ENCODE measurements at places on chromosomes 4 and X.

- DNase-seq, result no peak
Measured at GRCh38 chr4:182627996-182628395, 289.2 kb downstream of the DCTD start.

DNA sequence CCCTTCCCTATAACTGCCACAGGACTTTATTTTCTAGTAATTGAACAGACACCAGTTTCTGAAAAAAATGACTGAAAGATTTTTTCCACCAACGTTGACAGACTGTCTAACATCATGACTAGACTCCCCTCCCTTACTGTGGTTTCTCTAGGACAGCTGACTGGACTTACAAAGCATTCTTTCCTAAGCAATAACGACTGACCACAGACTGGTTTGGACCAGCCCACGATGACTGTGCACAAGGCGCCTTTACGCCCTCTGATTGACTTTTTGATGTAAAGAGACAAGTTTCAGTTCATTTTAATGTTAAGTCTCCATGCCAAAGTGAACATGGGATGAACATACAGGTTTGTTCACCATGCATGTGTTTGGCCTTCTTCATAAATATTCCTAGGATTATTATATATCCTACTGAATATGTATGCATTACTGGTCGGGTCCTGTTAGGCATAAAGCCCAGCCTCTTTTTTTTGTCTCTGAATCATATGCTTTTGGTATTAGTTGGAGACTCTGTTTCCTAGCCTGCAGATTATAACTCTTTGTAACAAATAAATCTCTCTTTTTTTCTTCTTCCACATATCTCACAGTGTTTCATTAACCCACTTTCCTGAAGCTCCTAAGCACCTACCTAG lies 50.5 kb upstream of the UGT2B4 start:
- no peak for DNase-seq

- peak; percentile 75 for DNase-seq
Measured at GRCh38 chrX:40127052-40127451, 29.3 kb upstream of the BCOR start.

- peak; percentile 25 for DNase-seq
Measured at GRCh38 chr4:135408109-135408508, 1206.5 kb upstream of the PABPC4L start.

DNA sequence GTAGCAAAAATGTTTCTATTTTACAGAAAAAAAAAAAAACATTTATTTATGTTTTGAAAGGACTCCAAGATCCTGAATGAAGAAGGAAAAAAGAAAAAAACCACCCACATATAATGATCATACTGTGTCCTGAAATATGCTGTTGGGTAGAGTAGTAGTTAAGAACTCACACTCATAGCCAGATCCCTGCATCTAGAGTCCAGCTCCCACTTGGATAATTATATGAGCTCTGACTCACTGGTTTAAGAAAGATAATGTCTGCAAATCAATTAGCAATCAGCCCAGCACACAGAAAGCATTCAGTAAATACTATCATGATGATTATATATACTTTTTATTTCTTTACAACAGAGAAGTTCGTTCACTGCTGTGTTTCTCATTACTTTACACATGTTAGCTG lies 46.7 kb upstream of the MXRA5 start:
- DNase-seq, result no peak

- DNase-seq, result no peak
Measured at GRCh38 chr4:99099311-99099710, 10.7 kb upstream of the ADH5 start.

DNA sequence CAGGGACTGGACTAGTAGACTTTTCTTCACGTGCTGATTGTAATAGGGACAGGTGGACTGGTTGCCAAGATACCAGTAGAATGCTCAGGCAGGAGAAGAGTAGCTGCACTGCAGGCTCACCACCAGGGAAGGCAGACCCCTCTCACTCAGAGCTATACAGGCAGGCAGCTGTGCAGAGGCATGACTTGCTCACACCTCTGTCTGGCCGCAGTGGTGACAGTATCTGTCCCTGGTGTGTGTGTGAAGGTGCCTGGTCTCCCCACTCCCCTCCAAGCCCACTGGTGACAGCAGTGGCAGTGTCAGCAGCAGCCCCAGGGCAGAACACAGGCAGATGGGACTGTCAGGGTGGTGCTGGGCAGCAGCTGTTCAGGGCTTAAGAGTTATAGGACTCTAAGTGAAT lies 140.7 kb downstream of the RPS6KA6 start:
- DNase-seq, result no peak

DNA sequence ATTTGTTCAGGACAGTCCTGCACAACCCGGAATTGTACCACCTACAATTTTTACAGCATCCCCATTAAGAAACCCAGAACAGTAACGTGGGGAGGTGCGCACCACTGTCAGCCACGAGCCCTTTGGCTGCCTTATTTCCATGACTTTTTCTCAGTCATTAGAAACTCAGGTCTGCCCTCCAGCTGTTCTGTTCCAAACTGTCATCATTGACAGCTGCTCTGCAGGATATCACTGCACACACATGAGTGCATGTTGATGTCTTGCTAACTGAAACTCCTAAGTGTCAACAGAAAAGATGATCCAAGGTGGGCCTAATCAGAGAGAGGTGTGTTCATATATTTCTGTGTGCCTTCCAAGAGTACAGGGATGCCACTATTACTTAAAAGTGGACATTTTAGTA lies 123.4 kb downstream of the PARM1 start:
- DNase-seq, result no peak

DNA sequence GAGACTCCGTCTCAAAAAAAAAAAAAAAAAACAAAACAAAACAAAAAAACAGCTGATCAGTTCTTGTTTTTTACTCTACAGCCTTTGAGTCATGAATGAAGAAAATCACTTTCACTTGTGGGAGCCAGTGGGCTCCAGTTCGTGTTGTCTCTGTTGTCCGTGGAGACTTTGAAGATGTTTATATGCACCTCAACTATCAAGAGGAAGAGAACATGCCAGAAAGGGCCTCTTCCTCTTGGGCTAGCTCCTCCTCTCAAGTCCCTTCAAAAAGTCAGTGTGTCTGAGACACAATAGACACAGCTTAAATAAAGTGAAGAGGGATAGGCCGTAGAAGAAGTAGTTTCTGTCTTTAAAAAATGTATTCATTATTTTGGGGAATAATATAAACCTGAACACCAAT lies 182.7 kb downstream of the KDR start:
- peak; percentile 84 for DNase-seq

DNA sequence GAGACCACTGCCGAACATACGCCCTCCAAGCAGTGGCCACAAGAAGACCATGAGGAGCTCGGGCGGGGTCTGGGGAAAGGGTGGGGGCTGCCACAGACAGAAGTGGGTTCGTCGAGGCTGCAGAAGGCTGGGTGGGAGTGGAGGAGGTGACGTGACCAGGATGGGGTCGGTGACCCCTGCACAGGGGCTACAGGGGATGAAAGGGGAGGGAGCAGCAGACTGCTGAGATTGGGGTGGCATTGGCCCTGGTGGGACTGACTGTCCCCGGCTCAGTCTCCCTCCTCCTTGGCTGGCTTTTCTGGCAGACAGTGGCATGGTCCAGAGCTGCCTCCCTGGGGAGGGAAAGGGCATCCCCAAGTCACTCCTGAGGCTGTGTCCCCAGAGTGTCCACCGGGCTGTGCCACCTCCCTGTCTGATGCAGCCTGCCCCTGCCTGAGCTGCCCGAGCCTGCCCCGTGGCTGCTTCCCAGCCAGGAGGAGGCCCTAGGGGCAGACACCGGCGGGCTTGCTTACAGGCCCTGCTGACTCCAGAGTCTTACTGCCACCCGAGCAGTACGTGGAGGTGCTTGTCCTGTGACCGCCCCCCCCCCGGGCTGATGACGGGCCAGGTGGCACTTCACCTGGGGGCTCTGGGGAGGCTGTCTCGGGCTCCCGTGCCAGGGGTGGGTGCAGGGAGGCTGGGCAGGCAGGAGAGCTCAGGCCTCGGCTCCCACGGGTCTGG lies 7.2 kb downstream of the SH3BP2 start:
- no peak for DNase-seq

GRCh38 chr4:21768349-21769310 lies 179.9 kb downstream of the KCNIP4 start:
- peak; percentile 74 for DNase-seq

- no peak for DNase-seq
Measured at GRCh38 chrX:128816919-128817318, 706.4 kb downstream of the SMARCA1 start.

DNA sequence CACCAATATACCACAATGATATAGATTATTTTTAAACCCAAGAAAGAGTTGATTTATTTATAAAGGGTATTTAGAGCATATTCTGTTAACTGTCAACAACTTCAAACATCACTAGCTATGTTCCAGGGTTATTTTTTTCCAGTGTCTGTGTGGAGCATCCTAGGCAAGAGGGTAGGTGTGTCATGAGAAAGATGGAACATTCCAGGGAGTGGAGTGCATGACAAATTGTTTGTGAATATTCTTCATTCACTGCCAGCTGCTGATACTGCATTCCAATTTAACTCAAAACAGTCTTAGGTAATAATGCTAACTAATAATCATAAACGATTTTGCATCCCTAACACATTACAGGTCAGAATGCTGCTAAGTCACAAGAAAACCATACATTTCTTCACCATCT lies 148.7 kb upstream of the RASGEF1B start:
- DNase-seq, result no peak

DNA sequence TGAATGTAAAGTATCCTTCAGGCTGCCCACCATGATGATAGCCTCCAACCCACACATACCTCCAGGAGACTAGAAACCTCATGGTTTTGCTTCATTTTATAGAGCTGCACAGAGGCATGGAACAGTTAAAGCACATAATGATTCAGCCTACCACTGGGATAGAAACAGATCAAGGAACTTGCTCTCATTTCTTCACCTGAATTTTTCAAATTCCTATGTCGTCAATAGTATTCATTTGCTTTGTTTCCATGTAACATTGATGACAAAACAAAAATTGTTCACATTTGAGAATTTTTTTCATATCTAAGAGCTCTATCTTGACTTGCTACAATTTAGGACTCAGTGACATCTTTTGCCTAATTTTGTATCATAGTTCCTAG lies 51.5 kb upstream of the ATOH1 start:
- no peak for DNase-seq

- DNase-seq, result no peak
Measured at GRCh38 chrX:19677121-19677520, 161.8 kb upstream of the MAP3K15 start.

GRCh38 chrX:123475068-123475724 lies 257.7 kb downstream of the THOC2 start:
- DNase-seq, result no peak

DNA sequence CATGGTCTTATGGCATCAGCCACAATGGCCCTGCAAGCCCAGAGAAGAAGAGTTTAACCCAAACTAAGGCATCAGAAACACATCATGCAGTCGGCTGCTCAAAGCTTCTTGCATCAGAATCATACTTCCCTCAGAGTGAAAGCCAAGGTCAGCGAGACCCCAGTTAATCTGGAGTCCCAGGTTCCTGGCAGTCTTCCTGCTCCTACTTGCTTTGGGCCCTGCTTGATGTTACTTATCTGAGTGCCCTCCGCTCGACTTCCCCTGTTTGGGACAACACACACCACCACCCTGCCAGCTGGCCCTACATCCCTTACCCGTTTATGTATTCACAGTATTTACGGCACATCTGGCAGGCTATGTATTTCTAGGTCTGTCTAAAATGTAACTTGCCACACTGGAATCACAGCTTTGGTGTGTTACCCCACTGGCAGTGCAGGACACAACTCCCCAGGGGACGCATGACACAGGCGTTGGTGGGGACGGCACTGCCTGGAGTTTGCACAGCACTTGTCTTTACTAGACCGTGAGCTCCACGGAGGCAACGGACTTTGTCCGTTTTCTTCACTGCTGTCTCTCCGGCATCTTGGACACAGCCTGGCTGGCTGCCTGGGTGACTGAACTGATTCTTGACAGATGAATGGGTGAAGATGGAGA lies 22.8 kb downstream of the CRMP1 start:
- DNase-seq, result no peak

- DNase-seq, result no peak
Measured at GRCh38 chrX:150358651-150359050, 4.5 kb upstream of the MAMLD1 start.

DNA sequence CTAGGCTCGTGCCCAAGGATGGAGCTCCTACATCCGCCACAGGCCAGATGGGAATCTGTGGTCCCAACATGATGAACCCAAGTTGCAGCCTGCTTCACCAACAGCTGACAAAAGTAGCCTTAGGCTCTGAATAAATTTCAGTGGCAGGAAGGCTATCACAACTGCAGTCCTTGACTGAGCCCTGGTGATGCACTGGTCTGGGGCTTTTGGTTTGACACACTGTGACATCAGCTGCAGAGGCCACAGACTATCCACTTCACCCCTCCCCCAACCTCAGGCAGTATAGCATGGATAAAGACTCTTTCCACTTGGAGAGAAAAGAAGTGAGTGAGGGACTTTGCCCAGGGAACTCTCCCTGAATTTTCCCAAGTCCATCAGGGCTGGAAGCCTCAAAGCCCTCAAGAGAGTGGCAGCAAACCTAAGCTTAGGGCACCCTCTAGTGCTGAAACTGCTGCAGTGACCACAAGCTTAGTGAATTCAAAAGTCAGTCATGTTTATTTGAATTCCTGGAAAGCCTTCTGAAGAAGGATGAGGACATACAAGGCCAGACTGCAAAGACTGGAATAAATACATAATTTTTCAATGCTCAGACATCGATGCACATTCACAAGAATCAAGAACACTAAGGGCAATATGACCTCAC lies 135.0 kb upstream of the TENT5D start:
- DNase-seq, result peak; percentile 51

DNA sequence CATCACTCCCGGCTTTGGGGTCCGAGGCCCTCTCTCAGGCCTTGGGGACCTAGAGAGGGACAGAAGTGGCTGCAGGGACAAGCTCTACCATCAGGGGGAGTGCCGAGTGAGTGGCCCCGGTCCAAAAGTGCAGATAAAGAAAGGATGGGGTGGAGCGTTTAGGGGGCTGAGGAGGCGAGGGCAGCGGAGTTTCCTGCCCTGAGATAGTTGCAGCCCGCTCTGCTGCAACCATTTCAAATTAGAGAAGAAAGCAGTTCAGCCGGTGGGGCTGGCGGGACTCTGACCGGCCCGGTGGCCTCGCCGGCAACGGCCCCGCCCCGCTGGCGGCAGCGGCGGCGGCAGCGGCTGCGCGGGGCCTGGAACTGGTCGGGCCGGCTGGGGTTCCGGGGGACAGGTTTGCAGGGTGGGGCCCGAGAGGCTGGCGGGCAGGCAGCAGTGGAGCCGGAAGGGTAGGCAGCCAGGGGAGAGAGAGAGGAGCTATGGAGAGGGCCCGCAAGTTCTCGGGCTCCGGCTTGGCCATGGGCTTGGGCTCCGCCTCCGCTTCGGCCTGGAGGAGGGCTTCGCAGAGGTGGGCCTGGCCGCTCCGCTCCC lies 7.6 kb downstream of the DLG3 start:
- peak; percentile 85 for DNase-seq

Measured in activated CD4-positive, alpha-beta T cell treated with anti-CD3 and anti-CD28 coated beads, Interleukin-2, amount 10 ng/mL, durations not matched to agents 24 days and 14 days (primary cell).